Right ventricle myocardium inferior (tissue), 1 donor: ENCODE measurements at places on chromosomes 5 and 9. TPM values are rescaled to one million over a fixed set of nuclear protein-coding genes. Genes with fewer than 3 reads are reported as not detected.

Gene RFK
- total RNA-seq = 23.9 TPM

Gene ADGRD2
- not detected for total RNA-seq

Gene IL3
- total RNA-seq = not detected

- no peak for DNase-seq
Observed at GRCh38 chr5:8730194-8730593, 815.7 kb downstream of the SEMA5A start.

DNA sequence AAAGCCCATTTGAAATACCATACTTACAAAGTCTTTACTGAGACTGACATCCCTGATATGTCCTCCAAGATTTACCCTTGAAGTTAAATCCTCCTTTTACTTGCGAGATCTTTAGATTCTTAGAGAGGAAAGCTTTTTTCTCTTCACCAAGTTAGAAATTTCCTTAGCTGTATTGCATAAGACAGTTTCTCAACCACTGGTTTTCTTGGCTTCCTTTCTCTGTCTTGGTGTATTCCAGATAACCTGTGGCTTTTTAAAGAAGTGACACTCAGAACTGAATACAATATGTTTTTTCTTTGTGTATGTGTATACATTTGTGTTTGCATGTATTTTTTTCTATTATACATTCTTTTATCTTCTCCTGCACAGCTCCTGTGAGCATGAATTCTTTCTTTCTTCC, 65.0 kb downstream of the SNCAIP start:
- DNase-seq = no peak

- DNase-seq = no peak
Observed at GRCh38 chr5:3612591-3613042, 17.0 kb downstream of the IRX1 start.

GRCh38 chr9:131610231-131610761, 65.0 kb downstream of the PRRT1B start:
- DNase-seq = no peak

GRCh38 chr5:1144638-1145396, 33.0 kb upstream of the SLC12A7 start:
- DNase-seq = peak; percentile 31

GRCh38 chr9:88234114-88234513, 95.8 kb upstream of the SPATA31C2 start:
- DNase-seq = no peak
